CD8-positive, alpha-beta memory T cell (primary cell): ENCODE measurements at places on chromosomes 3 and 15. TPM values are rescaled to one million over a fixed set of nuclear protein-coding genes. Genes with fewer than 3 reads are reported as not detected.

GRCh38 chr3:166275024-166275390 is 437.8 kb upstream of the BCHE start:
- no peak overlapping the region for H3K4me3 ChIP-seq
- H3K4me1 ChIP-seq = no peaks in the 10 kb centered on the region
- H3K36me3 ChIP-seq = no peaks in the 10 kb centered on the region
- no peaks in the 10 kb centered on the region for H3K27me3 ChIP-seq

FEZF2 gene
- total RNA-seq = not detected

DNA sequence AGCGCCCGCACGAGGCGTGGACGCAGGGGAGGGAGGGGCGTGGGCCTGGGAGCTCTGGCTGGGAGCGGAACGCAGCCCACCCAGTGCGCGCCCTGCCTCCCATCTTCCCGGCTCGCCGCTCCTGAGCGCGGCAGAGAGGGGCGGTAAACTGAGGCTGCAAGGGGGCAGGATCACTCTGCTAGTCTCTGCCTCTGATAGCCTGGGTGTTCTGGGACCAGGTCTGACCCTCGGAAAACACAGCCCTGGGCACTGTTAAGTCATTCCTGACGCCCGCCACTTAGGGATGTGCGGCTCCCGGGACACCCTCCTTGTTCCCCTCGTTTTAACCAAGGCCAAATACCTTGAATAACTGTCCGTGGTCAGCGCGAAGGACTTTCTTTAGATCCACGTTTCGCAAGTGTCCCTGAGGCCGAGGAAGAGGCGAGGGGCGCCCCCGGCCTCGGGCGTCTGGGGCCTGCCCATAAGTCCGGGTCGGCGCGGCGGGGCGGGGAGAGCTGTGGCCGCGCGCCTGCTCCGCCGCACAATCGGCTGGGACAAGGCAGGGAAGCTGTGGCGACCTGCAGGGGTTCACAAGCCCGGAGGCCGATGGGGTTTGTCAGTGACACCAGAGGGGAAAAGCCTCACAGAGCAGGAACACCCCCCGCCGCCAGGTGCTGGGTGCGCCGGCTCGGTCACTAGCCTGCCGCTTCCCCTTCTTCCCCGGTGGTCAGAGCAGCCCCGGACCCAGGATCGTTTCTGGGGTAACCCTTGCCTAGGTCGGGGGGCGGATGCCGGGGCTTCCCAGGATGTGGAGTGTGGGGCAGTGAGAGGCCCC is 1.5 kb downstream of the ITPKA start:
- DNase-seq = peak; percentile 60
- H3K4me3 ChIP-seq = peak overlapping the region; percentile 39

GRCh38 chr3:182364323-182364722 is 429.0 kb upstream of the ATP11B start:
- H3K4me3 ChIP-seq = no peak overlapping the region
- H3K36me3 ChIP-seq = no peaks in the 10 kb centered on the region
- H3K27me3 ChIP-seq = no peaks in the 10 kb centered on the region
- no peak for DNase-seq

KNG1 gene
- total RNA-seq = not detected

DNA sequence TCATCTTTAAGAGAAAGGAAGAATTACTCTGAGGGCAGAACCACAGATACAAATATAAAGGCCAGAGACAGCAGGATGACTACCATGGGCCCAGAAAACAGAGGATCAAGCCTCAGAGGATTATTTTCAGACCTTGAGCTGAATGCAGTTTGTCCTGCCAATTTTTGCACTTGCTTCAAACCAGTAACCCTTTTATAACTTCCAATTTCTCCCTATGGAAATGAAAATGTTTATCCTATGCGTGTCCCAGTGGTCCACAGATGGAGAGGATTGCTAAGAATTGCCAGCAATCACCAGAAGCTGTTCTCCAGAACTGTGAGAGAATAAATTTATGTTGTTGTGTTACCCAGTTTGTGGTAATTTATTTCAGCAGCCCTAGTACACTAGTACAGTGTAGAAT is 26.4 kb upstream of the MME start:
- no peaks in the 10 kb centered on the region for H3K27me3 ChIP-seq
- no peaks in the 10 kb centered on the region for H3K4me1 ChIP-seq

GRCh38 chr3:42875325-42876151 is at the start of gene CYP8B1:
TSS of gene CYP8B1 (minus strand) at chr3:42875879. CDS start at chr3:42875816, 63 bp downstream.
- H3K4me1 ChIP-seq = peaks cover 3% of the 10 kb centered on the region
- no peak for DNase-seq
- H3K27ac ChIP-seq = no peak within 1 kb of the TSS

EPHB1 gene
- not detected for total RNA-seq

GPR62 gene
- total RNA-seq = not detected

CCNB2 gene
- total RNA-seq = 28.2 TPM

ASB7 gene
- total RNA-seq = 14.9 TPM

CCR2 gene
- 0.51 TPM for total RNA-seq

DLL4 gene
- not detected for total RNA-seq

STRC gene
- total RNA-seq = 0.63 TPM

DNA sequence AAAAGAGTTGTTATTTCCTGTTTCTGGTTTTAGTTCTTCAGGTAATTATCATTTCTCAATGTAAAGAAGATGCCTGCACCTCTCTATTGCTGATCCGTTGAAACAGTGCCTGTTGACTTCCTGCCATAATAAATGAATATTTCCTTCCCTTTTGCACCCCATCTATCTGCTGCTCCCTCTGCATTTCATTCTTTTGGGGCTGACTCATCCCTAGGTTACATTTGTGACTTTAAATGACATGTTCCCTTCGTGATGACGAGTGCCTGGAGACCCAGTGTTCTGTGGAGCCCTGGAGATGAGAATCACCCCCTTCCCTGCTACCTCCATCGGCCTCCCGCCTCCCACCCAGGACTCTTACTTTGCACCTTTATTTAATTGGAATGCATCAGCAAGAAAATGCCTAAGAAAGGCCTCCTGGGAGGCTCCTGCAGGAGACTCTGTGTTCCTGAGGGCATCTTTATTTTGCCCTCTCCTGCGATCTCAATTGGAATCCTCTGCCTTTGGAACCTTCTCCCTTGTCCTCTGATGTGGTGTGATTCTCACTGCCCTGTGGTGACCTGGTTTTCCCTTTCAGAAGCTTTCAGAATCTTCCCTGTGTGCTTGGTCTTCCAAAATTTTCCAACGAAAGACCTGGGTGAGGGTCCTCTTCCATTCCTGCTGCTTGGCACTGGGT is 13.7 kb downstream of the LRRK1 start:
- H3K36me3 ChIP-seq = no peaks in the 10 kb centered on the region
- no peak overlapping the region for H3K4me3 ChIP-seq
- H3K4me1 ChIP-seq = no peaks in the 10 kb centered on the region
- no peak for DNase-seq

DNA sequence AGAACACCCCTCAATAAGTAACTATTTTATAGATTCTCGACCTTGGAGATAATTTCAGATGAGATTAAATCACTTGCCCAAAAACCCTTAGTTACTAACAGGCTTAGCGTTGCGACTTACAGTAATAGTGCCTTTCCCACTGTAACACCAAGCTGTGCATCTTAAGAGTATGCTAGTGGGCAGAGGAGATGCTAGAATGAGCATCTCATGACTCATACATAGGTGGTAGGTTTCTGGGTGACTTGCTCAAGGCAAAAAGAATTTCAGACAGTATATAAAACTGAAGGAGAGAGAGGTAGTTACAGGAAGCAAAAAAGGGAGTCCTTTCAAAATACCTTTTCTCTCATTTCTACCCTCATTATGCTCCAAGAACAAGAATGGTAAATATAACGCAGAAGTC is 3.9 kb downstream of the KATNBL1 start:
- H3K4me1 ChIP-seq = peaks cover 14% of the 10 kb centered on the region
- no peak for DNase-seq
- no peak overlapping the region for H3K27ac ChIP-seq
- no peaks in the 10 kb centered on the region for H3K36me3 ChIP-seq
- H3K4me3 ChIP-seq = no peak overlapping the region
- H3K27me3 ChIP-seq = no peaks in the 10 kb centered on the region

GRCh38 chr3:170700054-170700404 is 114.2 kb upstream of the SLC7A14 start:
- no peaks in the 10 kb centered on the region for H3K4me1 ChIP-seq
- no peaks in the 10 kb centered on the region for H3K36me3 ChIP-seq
- no peaks in the 10 kb centered on the region for H3K27me3 ChIP-seq

GRCh38 chr3:95797081-95797480 is 1017.3 kb upstream of the EPHA6 start:
- no peaks in the 10 kb centered on the region for H3K4me1 ChIP-seq
- H3K36me3 ChIP-seq = no peaks in the 10 kb centered on the region
- no peak overlapping the region for H3K4me3 ChIP-seq
- DNase-seq = no peak
- H3K27me3 ChIP-seq = no peaks in the 10 kb centered on the region

CFAP91 gene
- total RNA-seq = 0.77 TPM

ATP10A gene
- total RNA-seq = 24.0 TPM

GRCh38 chr15:95266451-95267061 is 1035.2 kb downstream of the MCTP2 start:
- no peak for DNase-seq
- H3K36me3 ChIP-seq = no peaks in the 10 kb centered on the region
- no peak overlapping the region for H3K27ac ChIP-seq
- H3K4me3 ChIP-seq = no peak overlapping the region
- no peaks in the 10 kb centered on the region for H3K4me1 ChIP-seq
- H3K27me3 ChIP-seq = no peaks in the 10 kb centered on the region

- no peak overlapping the region for H3K4me3 ChIP-seq
- peaks cover 47% of the 10 kb centered on the region for H3K36me3 ChIP-seq
- H3K27me3 ChIP-seq = no peaks in the 10 kb centered on the region
- DNase-seq = no peak
Measured at GRCh38 chr3:52202384-52203077, 4.6 kb downstream of the ALAS1 start.

DNA sequence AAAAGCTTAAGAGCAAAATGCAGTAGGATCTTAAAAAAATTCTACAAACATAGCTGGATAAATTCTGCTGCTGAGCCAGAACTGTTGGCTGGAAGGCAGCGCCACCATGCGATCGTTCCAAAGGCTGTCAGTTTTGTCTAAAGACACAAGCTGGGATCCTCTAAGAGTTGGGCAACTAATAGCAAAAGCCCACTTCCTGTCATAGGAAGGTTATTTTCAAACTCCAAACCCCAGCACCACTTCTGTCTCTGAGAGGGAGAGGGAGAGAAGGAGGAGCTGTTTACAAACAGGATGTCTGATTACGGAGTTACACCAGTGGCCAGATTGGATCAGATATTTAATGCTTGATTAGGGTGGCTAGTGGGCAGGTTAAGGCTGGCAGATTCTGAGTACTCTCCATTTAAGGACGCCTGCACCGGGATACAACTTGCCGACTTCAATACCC is 44.0 kb downstream of the EIF4E3 start:
- no peak overlapping the region for H3K4me3 ChIP-seq
- H3K36me3 ChIP-seq = no peaks in the 10 kb centered on the region
- H3K27me3 ChIP-seq = no peaks in the 10 kb centered on the region
- no peak overlapping the region for H3K27ac ChIP-seq

DNA sequence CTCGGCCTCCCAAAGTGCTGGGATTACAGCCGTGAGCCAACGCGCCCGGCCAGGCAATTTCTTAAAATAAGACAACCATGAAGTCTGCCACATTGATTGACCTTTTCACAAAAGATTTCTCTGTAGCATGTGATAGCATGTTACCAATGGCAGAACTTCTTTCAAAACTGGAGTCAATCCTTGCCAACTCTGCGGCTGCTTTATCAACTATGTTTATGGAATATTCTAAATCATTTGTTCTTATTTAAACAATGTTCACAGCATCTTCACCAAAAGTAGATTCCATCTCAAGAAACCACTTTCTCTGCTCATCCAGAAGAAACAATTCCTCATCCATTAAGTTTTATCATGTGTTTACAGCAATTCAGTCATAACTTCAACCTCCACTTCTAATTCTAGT is 9.4 kb downstream of the UBR1 start:
- H3K4me3 ChIP-seq = no peak overlapping the region
- DNase-seq = no peak
- no peaks in the 10 kb centered on the region for H3K36me3 ChIP-seq

DNA sequence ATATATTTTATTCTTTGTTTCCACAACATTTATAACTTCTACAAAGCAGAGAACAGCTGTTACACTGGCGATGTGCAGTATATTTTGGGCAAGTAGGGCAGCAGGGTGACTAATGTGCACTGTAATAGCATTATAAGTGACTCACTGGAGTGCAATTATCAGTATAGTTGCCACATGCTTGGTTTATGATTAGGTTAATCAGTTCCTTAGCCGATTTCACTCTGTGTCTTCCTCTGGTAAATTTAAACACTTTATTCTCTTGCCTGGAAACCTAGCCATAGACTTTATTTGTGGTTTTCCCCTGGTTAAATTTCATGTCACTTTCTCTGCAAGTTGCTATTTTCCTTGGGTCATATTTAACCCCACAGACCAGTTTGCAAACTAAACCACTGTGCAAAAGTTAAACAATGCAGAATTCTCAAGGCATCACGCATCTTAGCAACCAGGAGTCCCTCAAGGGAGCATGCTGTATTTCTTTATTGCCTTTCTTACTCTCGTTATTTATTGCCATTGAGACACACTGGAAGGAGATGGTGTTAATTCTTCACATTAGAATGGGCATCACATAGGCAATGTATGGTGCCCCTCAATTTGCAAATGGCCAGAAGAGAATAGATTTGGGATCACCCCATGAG is 690.2 kb upstream of the DPPA4 start:
- DNase-seq = no peak
- no peaks in the 10 kb centered on the region for H3K27me3 ChIP-seq
- H3K4me1 ChIP-seq = no peaks in the 10 kb centered on the region
- H3K36me3 ChIP-seq = no peaks in the 10 kb centered on the region

- H3K4me3 ChIP-seq = no peak overlapping the region
- no peaks in the 10 kb centered on the region for H3K27me3 ChIP-seq
- H3K4me1 ChIP-seq = no peaks in the 10 kb centered on the region
- no peak for DNase-seq
- H3K27ac ChIP-seq = no peak overlapping the region
Measured at GRCh38 chr3:151863611-151864010, 9.8 kb upstream of the SUCNR1 start.

LCTL gene
- not detected for total RNA-seq

POTEB3 gene
- total RNA-seq = not detected

GRCh38 chr3:144272680-144273079 is 301.1 kb downstream of the DIPK2A start:
- no peaks in the 10 kb centered on the region for H3K27me3 ChIP-seq
- no peak for DNase-seq
- H3K4me1 ChIP-seq = no peaks in the 10 kb centered on the region
- no peak overlapping the region for H3K4me3 ChIP-seq
- no peaks in the 10 kb centered on the region for H3K36me3 ChIP-seq

GRCh38 chr15:80152896-80153876 is at the start of gene FAH:
TSS of gene FAH (plus strand) at chr15:80152999. CDS start at chr15:80153055, 56 bp downstream.
- H3K27ac ChIP-seq = peak within 1 kb of the TSS; percentile 60
- H3K4me1 ChIP-seq = peaks cover 10% of the 10 kb centered on the region
- no peaks in the 10 kb centered on the region for H3K36me3 ChIP-seq
- H3K4me3 ChIP-seq = peak within 1 kb of the TSS; percentile 81
- H3K27me3 ChIP-seq = no peaks in the 10 kb centered on the region
- peak; percentile 44 for DNase-seq

- no peak overlapping the region for H3K27ac ChIP-seq
- H3K36me3 ChIP-seq = no peaks in the 10 kb centered on the region
- H3K4me1 ChIP-seq = no peaks in the 10 kb centered on the region
- no peak overlapping the region for H3K4me3 ChIP-seq
Measured at GRCh38 chr3:155052470-155052869, 27.6 kb upstream of the MME start.

DAPK2 gene
- total RNA-seq = 4.4 TPM

GRCh38 chr15:56307180-56307579 is 58.0 kb upstream of the TEX9 start:
- no peaks in the 10 kb centered on the region for H3K36me3 ChIP-seq
- DNase-seq = no peak
- H3K27ac ChIP-seq = no peak overlapping the region

GRCh38 chr3:32794487-32795308 is 23.1 kb upstream of the TRIM71 start:
- no peaks in the 10 kb centered on the region for H3K27me3 ChIP-seq
- DNase-seq = no peak
- no peak overlapping the region for H3K27ac ChIP-seq
- no peaks in the 10 kb centered on the region for H3K4me1 ChIP-seq
